ENCODE measurements at places on chromosomes 6 and 20.

DNA sequence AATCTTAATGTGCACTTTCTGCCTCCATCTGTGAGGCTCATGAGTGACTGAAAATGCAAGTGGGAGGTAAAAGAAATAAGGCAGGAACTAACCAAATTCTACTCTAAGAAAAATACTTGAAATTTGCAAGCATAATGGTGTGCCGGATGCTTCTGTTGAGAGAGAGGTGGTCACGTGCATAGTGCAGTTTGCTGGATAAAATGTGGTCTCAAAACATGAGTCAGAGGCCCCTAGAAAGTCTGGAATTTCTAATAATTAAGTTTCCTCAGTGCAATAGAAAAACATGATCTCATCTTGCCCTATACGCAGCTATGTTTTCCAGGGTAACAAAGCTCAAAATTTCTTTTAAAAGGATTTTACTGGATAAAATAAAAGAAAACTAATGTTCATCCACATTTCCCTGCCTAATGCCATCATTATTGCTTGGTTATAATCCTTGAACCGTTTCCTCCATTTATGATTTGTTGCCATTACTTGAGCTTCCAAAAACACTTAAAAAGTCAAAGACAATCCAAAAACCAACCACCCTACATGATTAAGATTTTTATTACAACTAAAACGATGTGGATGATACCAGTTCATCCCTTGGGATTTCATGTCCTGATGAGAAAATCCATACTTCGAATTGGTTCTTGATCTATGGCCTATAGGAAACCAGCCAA, 351.7 kb upstream of the ARID1B start:
- no peak for DNase-seq

- DNase-seq: no peak
Observed at GRCh38 chr6:146211646-146212045, 182.8 kb downstream of the GRM1 start.

GRCh38 chr20:34201531-34201930, 39.7 kb upstream of the ASIP start:
- DNase-seq: no peak

- no peak for DNase-seq
Observed at GRCh38 chr20:61760321-61760720, 305.4 kb downstream of the TAF4 start.

- DNase-seq: no peak
Observed at GRCh38 chr6:46012834-46013233, 2.8 kb downstream of the CLIC5 start.

GRCh38 chr6:111865909-111866546, 7.2 kb downstream of the FYN start:
- no peak for DNase-seq

DNA sequence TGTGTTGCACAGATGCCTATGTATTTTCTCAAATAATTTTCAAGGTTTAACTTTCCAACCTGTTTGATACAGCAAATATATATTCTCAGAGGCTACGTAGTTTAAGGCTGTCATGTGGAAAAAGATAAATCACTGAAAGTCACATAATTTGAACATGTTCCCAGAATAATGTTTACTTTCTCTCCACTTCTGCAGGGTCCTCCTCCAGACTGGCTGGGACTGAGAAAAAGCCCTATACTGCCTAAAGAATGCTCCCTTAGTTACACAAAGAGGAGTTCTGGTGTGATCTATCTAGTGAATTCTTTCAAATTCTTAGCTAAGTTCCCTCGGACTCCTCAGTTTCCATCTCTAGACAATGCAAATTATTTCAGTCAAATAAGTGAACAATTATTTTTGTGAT, 411.0 kb downstream of the C6orf118 start:
- DNase-seq: no peak

- no peak for DNase-seq
Observed at GRCh38 chr6:143394389-143394788, 56.1 kb downstream of the ADAT2 start.

GRCh38 chr20:63533871-63534393, 3.2 kb downstream of the PTK6 start:
- DNase-seq: no peak

GRCh38 chr20:61636531-61637116, 384.6 kb downstream of the CDH4 start:
- no peak for DNase-seq

GRCh38 chr20:64148581-64148980, 15.7 kb upstream of the MYT1 start:
- DNase-seq: no peak

GRCh38 chr20:52217689-52218395, 26.3 kb upstream of the ZFP64 start:
- DNase-seq: no peak

DNA sequence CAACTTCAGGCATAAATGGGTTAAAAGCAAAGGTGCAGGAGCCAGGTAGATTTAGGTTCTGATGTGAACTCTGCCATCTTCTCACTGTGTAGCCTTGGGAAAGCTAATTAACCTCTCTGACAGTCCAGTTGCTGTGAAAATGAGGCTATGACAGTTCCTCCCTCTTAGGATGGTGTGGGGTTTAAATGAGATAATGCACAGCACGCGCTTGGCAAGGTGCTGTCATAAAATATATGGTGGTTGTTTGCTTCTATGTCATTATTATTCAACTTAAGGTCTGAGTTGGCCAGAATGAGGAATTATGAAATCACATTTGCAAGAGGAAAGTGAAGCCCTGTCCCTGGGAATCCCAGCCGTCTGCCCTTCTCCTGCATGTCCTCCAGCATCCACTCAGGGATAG, 15.5 kb upstream of the BCAS1 start:
- no peak for DNase-seq

GRCh38 chr6:142441716-142442115, 139.9 kb downstream of the ADGRG6 start:
- DNase-seq: no peak

GRCh38 chr6:112911959-112912358, 564.8 kb downstream of the RFPL4B start:
- DNase-seq: no peak

- DNase-seq: no peak
Observed at GRCh38 chr6:110564703-110565421, 88.4 kb upstream of the SLC22A16 start.

GRCh38 chr6:30889921-30890645, 5.8 kb downstream of the DDR1 start:
- DNase-seq: no peak

DNA sequence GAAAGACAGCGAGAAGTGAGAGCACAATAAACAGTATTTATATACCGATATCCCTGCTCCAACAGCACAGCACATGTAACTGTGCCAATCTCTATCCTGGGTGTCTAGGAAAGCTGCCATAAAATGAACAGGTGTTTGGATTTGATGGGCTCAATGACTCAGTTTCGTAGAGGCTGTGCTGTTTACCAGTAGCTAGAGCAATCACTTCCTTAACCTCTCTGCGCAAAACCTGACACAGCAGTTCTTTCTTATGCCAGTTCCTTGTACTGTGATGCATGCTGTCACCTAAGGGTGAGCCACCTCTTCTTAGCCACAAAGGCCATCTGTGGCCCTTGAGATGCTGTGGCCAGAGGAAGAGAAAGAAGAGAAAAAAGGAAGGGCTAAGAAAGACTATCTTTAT, 59.3 kb downstream of the SHPRH start:
- DNase-seq: no peak

DNA sequence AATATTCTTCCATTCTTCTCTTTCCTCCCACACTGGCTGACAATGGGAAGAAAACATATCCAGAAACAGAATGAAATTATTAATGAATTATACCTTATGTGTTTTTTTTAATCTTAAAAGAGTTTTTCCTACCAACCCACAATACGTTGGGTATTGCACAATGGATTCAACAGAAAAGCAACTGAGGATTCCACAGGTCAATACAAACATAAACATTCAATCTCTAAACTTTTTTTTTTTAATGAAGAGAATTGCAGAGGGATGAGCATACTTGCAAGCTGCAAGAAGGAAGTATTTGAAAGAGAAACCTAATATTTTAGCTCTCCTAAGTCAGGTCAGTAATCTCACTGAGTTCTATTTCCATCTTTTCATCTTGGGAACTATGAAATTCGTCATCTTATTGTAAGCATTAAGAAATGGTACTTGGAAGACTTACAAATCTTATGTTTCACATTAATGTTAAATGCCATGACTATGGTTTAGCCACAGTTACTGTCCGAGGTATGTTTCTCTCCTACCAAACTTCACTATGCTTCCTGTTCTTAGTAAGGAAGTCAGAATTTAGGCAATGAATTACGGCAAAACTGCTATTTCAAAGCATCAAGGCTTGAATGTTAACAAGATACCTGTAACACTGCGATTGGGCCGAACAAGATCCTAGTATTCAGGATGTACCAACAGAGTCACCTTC, 100.8 kb downstream of the HIVEP2 start:
- DNase-seq: no peak

- no peak for DNase-seq
Observed at GRCh38 chr6:42179945-42180313, 6.8 kb downstream of the GUCA1A start.

DNA sequence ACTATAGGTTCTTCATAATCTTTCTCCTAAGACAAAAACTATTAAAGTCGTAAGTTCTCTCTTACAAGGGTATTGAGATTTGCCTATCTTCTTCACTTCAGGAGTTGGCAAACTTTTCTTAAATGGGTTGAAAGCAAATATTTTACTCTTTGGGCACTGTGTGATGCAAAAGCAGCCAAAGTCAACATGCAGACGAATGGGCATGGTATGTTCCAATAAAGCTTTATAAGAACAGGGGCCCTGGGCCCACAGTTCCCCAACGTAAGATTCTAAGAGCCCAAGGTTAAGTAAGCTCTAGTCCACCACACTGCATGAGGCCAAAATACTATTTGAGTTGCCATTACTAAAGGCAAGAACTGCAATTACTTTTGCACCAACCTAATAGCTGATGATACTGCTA, 11.5 kb downstream of the CD164 start:
- no peak for DNase-seq
